CD4-positive, alpha-beta T cell treated with Interleukin-17A for 4 hours (primary cell): ENCODE measurements at places on chromosomes 11 and 22.

DNA sequence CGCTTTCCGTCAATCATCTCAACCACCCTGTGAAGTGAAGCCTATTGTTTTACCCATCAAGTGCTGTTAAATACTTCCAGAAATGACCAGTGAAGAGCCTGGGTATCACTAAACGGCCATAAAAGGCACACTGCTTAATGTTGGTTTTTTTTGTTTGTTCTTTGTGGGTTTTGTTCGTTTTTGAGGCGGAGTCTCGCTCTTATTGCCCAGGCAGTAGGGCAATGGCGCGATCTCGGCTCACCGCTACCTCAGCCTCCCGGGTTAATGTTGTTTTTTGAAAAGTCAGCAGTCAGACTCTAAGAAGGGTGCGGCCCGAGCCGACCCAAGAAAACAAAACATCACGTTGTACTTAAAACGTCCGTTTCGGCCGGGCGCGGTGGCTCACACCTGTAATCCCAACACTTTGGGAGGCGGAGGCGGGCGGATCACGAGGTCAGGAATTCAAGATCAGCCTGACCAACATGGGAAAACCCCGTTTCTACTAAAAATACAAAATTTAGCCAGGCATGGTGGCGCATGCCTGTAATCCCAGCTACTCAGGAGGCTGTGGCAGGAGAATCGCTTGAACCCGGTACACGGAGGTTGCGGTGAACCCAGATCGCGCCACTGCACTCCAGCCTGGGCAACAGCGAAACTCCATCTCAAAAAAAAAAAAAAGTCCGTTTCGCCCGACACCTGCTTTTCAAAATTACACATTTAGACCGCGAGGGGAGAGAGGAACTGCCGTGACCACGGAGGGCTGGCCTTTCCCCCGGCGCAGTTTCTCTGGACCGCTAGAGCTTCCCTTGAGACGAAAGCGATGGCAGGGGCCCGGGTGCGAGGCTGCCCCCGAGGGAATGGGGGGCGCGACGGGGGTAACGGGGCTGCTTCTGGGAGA lies 714 bp downstream of the CD59 start:
- peak; percentile 51 for DNase-seq

DNA sequence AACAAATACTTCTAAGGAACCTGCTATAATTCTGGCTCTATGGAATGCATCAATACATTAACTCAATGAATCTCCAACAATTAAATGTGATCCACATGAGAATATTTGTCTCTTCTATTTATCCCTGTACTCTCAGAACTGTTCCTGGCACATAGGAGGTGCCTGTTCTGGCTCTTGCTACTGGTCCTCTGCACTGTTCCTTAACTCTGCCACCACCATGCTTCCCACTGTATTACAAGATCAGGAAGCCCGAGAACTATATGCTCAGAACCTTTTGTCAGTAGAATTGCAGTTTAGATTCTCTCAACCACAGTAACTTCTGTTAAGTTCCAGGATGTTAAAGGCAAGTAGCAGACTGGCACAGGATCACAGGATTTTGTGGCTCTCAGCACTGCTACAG lies 376.3 kb upstream of the CCDC90B start:
- no peak for DNase-seq

- no peak for DNase-seq
These were observed 57.8 kb upstream of the TTC12 start for GRCh38 chr11:113256431-113257202.

GRCh38 chr11:2316963-2317244 lies 15.1 kb downstream of the TSPAN32 start:
- DNase-seq: no peak

DNA sequence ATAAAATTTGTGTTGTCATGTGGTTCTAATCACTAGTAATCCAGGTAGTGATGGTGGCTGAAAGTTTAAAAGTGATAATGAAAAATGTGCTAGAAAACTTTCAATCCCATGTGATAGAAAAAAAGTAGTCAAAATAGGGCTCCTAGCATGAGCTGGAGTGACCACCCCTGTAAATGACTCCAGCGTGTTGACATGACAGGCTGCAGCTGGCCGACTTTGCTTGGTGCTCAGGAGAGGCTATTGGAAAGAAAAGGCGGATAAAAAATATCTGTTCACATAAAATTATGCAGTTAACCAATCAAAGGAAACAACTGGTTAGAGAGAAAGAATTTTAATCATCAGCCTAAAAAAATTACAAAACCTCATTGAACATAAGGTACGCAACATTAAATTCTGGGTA lies 16.9 kb upstream of the MTCH2 start:
- DNase-seq: no peak

- peak; percentile 22 for DNase-seq
These were observed 37.2 kb downstream of the MUC5B start for GRCh38 chr11:1260023-1260501.

DNA sequence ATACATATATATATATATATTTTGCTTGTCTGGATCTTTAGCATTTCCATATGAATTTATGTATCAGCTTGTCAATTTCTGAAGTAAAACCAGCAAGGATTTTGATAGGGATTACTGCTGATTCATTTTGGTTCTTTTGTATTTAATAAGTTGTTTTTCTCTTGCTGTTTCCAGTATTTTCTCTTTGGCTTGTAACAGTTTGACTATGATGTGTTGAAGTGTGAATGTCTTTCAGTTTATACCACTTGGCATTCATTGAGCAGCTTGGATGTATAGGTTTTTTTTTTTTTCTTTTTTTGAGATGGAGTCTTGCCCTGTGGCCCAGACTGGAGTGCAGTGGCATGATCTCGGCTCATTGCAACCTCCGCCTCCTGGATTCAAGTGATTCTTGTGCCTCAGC lies 12.4 kb downstream of the LDHAL6A start:
- DNase-seq: no peak

DNA sequence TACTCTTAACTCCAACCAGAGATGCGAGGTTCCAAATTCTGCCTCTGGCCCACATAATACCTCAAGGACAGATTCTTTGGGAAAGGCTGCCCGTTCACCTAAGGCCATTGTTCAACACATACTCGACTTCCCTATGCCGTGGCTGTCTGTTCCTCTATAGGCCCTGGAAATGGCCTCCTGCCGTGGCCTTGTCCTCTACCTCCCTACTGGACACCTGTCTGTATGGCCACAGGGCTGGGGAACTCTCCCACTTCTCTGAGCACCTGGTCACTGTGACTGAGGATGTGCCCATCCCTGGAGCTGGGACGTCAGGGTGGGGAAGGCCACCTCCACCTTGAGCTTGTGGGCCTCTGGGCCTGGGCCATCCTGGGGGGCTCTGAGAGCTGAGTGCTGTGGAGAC lies 340.5 kb upstream of the B3GAT1 start:
- DNase-seq: no peak

DNA sequence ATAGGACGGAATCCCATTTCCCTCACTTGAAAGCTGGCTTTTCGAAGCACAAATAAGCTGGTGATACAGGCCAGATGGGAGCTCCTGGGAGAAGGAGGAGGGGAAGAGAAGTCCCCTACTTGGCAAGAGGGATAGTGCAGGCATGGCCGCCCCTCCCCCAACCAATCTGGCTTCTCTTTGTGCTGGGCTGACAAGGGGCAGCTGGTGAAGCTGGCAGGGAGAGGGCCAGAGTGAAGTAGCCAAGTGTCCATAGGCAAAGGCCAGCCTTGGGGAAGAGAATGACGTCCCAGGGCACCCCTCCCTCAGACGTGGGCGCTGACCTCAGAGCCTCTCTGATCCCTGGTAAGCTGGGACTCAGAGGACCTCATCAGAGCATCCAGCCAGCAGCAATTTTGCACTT lies 78.7 kb upstream of the GRAMD1B start:
- DNase-seq: no peak

DNA sequence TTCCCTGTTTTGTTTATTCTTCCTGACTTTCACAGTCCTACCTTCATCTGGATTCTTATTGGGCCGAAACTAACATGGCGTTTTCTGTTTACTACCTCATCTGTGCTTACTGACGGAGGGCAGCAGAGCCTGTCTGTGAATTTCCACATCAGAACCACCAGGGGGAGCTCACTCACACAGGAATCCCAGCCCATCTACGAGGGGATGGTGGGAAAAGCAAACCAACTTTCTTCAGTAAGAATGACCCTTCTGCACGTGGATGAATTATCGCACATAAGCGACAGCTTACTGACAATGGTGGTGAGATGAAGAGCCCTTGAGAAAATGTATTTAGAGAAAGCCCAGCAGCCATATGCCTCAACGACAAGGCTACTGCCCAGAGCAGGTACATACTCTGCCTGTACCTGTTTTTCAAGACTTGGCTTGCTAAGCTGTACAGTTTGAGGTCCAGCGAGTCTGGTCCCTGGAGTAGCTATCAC lies 42.5 kb downstream of the LARGE2 start:
- DNase-seq: peak; percentile 64

GRCh38 chr22:46195487-46196165 lies 45.3 kb downstream of the PPARA start:
- DNase-seq: no peak

- DNase-seq: no peak
These were observed 8.3 kb downstream of the WT1 start for GRCh38 chr11:32426819-32427615.

GRCh38 chr11:32434356-32435151 lies 785 bp downstream of the WT1 start:
- DNase-seq: no peak

GRCh38 chr11:29051935-29052334 lies 943.7 kb downstream of the METTL15 start:
- no peak for DNase-seq

DNA sequence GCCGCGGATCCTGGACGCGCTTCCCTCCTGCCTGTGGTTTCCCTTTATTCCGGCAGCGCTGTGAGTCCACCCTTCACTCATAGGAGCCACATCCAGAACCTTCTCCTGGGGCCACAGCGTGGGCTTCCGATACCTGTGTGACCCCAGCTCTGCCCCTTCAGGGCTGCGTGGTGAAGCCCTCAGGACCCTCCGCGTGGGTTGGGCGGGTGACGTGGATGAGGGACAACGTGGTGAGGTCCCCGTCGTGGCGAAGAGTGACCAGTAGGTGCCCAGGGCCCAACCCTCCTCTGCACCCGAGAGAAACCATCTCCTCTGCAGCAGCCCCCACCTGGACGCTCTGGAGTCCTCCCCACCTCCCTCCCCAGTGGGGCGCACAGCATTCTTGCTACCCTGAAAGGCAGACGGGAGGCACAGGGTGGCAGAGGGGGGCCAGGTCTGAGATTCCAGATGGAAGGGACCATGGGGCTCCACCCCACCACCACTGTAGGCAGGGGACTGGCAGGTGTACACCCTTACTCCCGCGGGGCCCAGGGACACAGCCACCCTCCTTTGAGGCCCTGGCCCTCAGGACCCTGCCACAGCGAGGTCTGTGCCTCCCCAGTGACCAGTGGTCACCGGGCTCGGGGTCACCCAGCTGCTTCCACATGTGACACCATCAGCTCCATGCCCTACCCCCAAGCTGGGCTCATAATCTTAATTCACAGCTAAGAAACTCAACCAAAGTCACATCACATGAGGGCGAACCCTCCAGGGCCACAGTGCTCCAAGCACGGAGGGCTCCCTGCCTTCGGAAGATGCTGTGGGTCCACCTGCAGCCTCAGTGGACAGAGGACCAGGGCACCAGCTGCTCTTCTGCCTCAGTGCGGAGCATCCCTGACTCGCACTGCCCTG lies 3.4 kb upstream of the ZBED4 start:
- no peak for DNase-seq

DNA sequence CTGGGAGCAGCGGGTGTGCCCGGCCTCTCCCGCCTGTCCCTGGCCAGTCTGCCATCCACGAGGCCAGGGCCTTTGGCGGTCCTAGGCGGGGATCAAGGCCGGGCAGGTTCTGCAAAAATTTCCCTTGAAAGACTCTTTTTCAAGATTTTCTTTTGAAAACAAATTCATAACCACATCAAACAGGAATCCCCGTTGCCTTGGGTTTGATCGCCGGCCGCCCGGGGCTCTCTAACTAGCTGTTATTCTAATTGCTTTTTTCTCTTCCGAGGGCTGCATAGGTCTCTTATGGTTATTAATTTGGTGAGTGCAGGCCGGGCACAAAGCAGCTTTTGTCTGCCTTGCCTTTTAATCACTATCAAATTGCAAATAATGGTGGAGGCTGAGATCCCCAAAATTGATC lies 42.0 kb downstream of the CDKN1C start:
- no peak for DNase-seq

- DNase-seq: no peak
These were observed 19.7 kb downstream of the OR51E2 start for GRCh38 chr11:4677948-4678347.

GRCh38 chr11:29009426-29009825 lies 901.2 kb downstream of the METTL15 start:
- DNase-seq: no peak

- DNase-seq: no peak
These were observed 59.9 kb downstream of the GRIK4 start for GRCh38 chr11:120571476-120571875.

DNA sequence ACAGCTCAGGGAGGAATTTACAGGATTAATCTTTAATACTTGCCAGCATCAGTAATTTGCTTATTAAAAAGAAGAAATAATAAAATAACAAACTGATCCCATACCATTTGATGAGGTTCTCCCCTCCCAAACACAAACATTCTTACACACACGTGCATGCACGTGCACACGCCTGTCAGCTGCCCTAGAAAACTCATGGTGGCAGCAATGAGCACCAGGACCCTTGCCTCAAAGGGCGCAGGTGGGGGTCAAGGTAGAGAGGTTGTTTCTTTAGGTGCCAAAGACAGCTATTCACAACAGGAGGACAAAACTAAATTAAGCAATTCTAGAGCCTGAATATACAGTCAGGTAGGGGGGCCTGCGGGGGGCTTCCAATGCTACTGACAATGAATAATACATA lies 219.3 kb downstream of the BUD13 start:
- DNase-seq: no peak

DNA sequence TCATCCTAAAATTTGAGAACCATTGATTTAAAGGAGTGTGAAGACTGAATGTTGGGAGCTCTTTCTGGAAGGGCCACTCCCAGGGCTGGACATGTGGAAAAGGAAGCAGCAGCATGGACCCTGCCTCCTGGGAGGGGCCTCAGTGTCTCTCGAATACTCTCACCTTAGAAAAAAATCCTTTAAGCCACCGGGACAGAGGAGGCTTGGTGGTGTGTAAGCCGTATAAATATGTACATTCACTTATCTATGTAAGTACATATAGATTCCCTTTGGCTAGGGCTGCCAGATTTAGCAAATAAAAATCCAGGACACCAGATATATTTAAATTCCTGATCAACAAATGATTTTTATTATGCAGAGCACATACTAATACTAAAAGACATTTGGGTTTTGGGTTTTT lies 17.6 kb downstream of the NTM start:
- no peak for DNase-seq

- DNase-seq: peak; percentile 81
These were observed at the start of gene TMEM25 for GRCh38 chr11:118530683-118531596. Gene TMEM25 (plus strand): TSS chr11:118531192. CDS start chr11:118531802, 610 bp downstream.

- no peak for DNase-seq
These were observed 57.0 kb upstream of the SUSD2 start for GRCh38 chr22:24124247-24124646.

- DNase-seq: no peak
These were observed 568 bp upstream of the CSF2RB start for GRCh38 chr22:36912694-36913426.

- peak; percentile 64 for DNase-seq
These were observed 1.6 kb downstream of the SUN2 start for GRCh38 chr22:38753948-38754750.

GRCh38 chr11:92643827-92644226 lies 325.6 kb upstream of the MTNR1B start:
- DNase-seq: no peak
